ENCODE measurements at places on chromosomes 4 and X.

GRCh38 chr4:108261026-108261425, 92.3 kb upstream of the LEF1 start:
- no peak for DNase-seq

DNA sequence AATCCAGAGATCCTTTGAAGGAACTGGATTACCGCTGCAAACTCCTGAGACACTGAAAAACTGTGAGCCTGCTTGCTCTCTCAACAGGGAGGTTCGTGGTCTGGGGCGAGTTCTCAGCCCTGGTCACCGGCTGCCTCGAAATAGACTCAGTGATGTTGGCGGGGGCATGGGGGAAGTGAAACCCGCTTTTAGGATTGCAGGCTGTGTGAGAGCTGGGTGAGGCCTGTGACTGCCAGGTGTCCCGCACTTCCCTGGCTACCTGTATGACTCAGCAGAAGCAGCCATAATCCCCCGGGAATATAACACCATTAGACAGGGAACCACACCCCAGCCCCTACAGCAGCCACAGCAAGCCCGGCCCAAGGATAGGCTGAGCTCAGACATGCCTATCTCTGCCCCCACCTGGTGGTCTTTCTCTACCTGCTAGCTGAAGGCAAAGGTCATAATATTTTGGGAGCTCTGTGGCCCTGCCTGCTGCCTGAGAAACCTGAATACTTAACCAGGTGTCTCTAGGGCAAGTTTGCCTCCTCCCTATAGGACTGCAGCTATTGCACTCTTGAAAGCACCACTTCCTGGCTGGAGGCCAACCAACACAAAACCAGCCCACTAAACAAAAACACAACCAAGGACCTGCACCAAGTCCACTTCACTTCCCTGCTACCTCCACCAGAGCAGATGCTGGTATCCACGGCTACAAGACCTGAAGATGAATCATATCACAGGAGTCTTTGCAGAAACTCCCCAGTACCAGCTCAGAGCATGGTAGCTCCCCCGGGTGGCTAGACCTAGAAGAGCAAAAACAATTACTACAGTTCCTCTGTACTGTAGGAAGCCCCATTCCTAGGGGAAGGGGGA, 202.0 kb downstream of the RRAGB start:
- no peak for DNase-seq

- DNase-seq: no peak
Measured at GRCh38 chr4:73447671-73448070, 11.7 kb downstream of the AFP start.

GRCh38 chrX:153638041-153638371, 9.0 kb upstream of the DUSP9 start:
- DNase-seq: no peak
